ENCODE measurements at places on chromosomes 7 and 10.

GRCh38 chr10:88062798-88063472, 199.5 kb downstream of the PTEN start:
- DNase-seq: no peak

DNA sequence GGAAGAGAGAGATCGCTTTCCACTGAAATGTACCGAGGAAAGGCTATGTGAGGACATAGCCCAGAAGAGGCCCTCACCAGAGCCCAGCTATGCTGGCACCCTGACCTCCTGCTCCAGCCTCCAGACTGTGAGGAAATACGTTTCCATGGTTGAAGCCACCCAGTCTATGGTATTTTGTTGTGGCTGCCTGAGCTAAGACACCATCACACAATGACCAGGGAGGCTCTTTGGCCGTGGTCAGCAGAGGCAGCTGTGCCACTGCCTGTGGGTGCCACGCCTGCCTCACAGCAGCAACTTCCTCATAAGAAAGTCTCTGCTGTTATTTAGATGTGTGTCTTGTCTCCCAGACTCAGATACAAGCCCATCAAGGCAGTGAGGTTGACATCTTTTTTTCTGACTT, 182.7 kb upstream of the PLXNA4 start:
- no peak for DNase-seq

- DNase-seq: no peak
Observed at GRCh38 chr10:49761201-49761788, 828 bp downstream of the OGDHL start.

DNA sequence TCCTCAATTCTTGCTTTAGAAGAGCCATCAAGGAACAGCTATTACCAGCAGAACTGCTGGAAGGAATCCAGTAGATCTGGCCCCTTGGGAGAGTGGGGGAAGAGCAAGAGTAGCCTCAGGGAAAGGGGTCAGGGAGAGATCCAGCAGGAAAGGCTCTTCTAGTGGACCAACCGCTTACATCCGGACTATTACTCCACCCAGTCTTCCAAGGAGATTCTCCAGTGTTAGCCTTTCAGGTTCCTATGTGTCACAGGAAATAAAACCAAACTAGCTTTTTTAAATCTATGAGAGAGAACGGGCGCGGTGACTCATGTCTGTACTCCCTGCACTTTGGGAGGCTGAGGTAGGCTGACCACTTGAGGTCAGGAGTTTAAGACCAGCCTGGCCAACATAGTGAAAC, 34.3 kb downstream of the TET1 start:
- DNase-seq: no peak

GRCh38 chr10:120970595-120971529, 119.7 kb downstream of the WDR11 start:
- no peak for DNase-seq

DNA sequence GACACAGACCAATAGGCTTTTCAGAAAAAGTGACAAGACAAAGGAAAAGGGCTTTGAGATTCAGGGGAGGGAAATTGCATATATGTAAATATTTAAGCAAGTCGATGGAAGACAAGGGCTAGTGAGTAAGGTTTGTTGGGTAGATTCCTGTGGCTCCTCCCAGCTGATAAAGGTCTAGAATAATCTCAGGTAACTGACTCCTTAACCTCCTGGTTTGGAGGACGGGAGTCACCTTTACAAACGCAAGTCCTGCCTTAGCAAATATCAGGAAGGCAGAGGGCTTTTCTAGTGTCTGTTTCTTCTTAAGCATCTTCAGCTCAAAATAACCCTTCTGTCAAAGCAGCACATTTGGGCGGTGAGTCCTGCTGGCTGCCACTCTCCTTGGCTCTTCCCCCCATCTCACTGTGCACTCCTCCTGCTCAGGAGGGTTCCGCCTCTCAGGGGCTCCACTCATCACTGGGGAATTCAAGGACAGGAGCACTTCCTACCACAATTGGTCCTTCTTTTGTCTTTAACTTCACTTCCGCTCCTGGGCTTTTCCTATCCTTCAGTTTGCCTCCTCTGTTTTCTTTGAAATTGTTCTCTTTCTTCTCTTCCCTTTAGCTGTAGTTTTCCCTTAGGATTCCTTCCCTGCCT, 496.3 kb upstream of the KLF6 start:
- no peak for DNase-seq

DNA sequence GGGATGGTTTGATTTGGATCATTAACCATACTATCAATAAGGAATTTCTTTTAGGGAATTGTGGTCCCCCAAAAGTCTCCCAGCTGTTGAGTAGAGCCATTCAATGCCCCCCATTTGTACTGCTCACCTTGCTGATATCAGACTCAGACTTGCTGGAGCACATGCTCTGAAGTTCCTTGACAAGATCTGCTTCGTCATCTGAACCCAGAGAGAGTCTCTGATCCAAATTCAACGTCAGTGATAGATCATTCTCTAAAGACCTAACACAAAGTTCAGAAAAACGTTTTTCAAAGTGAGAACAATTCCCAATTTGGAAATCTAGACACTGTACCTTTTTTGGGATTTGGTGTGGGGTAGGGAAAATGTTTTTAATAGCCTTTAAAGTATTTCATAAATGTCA, 153.9 kb downstream of the CTTNBP2 start:
- DNase-seq: no peak

DNA sequence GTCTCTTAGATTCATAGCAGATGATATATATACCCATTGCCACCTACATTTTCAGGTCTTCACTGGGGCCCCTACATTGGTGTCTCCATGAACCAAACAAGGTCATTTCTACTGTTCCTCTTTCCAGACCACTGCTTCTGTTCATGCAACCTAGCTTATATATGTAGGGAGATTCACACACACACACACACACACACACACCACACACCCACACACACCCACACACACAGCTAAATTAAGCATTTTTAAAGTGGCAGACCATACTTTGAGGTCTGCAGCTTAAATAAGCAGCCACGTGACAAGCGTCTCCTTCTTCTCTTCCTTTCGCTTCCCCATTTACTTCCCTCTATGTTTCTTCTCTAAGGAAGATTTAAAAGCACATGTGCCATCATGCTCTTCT, 70.0 kb upstream of the CC2D2B start:
- DNase-seq: no peak

Measured in activated CD4-positive, alpha-beta T cell treated with anti-CD3 and anti-CD28 coated beads, Interleukin-2, amount 50 U/mL, for 24 hours (primary cell).